Stimulated activated CD4-positive, alpha-beta T cell treated with anti-CD3 and anti-CD28 coated beads, Interleukin-12 subunit alpha, Interleukin-12 subunit beta, amount 100 ng/mL, for 24 hours (primary cell): ENCODE measurements at places on chromosomes 4 and X.

DNA sequence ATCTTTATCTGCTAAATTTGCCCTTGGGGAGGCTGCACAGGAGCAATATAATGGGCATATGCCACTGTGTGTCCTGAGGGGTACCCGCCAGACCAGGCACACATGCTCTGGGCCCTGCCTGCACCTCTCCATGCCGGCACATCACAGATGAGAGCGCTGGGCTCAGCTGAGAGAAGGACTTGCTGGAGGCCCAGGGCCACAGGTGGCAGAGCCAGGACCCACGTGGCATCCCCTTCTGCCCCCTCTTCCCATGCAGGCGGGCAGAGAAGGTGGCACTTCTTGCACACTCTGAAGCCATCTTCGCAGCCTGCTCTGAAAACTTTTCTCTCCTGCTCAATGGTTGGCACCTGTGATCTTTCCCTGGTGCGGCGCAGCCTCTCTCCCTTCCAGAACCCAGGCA lies 20.1 kb downstream of the CPZ start:
- DNase-seq = no peak

DNA sequence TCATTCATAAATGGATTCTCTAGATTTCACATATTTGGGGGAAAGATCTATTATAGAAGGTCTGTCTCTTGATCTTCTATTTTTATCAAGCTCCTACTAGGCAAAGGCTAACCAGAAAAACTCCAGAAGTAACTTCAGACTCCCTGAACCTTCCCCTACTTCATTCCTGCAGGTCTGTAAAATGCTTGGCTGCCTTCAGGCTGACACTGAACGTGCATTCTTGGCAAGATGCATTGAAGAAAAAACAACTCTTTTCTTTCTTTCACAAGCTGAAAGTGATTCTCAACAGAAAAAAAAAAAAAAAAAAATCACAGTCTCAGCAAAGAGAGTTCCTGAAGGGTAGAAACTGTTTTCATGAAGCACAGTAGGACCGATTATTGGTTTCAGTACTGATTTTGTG lies 12.7 kb downstream of the OPHN1 start:
- no peak for DNase-seq

DNA sequence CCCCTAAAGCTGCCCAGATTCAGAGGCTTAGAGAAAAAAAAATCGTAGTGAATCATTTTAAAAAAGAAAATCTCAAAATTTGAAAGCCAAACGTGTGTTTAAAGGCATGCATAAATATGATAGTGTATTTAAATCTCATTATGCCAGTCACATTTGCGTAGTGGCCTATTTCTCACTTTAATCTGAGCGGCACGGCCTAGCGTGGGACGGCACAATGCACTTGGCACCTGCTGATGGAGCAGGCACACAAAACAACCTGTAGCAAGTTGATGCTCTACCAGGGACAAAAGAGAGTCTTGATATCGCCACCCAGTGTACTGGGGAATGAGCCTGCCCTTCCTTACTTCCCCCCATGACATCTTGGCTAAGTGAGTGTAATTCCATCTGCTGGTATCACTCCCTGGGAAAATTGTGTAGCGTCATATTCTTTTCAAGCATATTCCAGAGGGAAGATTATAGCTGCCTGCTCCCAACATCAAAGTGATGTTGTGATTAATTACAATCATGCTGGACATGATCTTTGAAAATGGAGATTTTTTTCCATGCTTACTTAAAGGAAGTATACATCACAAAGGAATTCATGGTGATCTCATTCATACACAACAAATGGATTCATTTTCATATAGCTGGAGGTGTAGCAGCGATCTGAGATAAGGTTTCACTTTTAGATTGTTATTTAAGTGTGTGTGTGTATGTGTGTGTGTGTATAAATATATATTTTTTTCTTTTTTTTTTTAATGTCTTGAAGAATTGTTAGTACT lies 138.8 kb downstream of the DCTD start:
- no peak for DNase-seq

GRCh38 chr4:87865960-87866598 lies 33.3 kb downstream of the MEPE start:
- DNase-seq = no peak

- no peak for DNase-seq
These were observed 618.1 kb upstream of the GRIA3 start for GRCh38 chrX:122565952-122566351.

DNA sequence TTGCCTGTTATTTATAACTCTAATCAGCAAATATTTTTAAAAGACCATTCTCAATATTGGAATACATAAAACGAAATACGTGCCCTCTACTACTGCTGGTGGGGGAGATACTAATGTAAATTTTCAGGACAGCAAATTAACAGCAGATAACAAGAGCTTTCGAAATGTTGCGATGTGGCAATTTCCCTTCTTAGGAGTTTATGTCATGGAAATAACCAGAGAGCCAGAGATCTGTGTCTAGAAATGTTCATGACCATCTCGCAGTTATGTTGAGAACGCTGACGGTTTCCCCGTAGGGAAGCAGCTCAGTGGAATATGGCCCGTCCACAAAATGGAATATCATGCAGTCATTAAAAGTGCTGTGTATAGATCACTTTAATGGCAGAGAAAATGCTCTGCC lies 238.4 kb upstream of the PSAPL1 start:
- DNase-seq = no peak

- no peak for DNase-seq
These were observed 1090.7 kb downstream of the FAT4 start for GRCh38 chr4:126405369-126405982.

GRCh38 chr4:169341490-169341889 lies 70.7 kb upstream of the SH3RF1 start:
- no peak for DNase-seq

DNA sequence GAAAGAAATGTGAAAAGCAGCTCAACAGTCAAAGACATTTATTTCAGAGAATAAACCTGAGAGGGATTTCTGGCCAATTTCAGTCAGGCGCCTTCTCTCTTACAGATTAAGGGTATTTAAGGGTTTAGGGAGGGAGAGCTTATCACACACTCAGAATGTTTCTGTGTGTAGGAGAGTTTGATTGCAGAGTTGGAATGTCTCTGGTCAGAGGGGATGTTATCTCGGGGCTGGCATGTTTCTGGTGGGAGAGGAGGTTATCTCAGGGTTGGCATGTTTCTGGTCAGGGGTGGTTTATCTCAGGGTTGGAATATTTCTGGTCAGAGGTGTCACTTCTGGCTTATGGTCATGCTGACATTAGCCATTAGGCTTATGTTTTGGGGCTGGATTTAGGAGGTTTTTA lies 1920.5 kb upstream of the PCDH7 start:
- DNase-seq = no peak

GRCh38 chrX:73977542-73978169 lies 326.3 kb upstream of the ZCCHC13 start:
- DNase-seq = no peak

GRCh38 chrX:109487640-109488039 lies 5.8 kb upstream of the GUCY2F start:
- DNase-seq = no peak

DNA sequence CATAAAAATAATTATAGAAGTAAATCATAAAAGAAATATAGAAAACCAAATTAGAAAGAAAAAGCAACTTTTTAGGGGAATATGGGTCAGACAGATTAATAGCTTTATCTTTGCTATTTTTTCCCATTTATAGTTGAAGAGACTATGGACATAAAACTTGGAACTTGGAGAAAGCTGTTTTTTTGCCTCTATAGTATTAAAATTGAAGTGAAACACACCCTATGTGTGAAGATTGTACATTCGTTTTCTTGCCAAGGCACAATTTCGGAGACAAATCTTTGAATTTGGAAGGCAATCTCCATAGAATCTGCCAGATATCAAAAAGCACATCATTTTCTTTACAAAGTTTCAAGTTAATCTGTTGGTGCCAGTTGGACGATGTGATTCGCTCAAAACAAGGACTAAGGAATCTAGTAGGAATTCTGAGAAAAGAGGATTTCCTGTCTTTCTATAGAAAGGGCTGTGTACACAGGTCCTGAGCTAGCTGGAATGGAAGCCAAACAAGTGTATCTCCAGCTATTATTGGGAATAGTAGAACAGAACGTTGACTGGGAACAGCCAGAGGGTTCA lies 156.3 kb downstream of the SLC7A11 start:
- no peak for DNase-seq

DNA sequence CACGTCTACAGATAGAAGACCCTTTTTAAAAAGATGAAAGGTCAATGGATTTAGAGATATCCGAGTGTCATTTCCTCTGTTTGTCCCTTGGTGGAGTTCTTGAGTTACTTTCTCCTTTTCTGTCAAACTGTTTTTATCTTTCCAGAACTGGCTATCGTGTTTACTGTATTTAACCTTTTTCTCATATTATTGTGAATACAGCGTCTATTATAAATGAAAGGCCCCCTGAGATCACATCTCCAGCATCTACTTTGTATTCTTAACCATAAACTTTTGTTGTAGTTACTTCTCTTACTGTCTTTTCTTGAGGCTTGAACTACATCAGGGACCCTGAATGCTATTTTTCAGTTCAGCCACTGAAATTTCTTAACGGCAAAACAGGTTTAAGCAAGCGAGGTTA lies 4.0 kb upstream of the PCDH7 start:
- DNase-seq = no peak

DNA sequence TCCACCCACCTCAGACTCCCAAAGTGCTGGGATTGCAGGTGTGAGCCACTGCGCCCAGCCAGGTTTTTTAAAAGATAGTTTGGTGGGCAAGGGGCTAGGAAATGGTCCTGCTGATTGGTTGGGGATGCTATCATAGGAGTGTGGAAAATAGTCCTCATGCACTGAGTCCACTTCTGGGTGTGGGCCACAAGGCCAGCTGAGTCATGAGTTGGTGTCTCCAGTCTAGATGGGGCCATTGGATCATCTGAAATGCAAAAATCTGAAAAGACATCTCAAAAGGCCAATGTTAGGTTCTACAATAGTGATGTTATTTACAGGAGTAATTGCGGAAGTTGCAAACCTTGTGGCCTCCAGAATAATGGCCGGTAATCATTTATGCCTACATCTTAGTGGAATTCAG lies 221.1 kb downstream of the ZNF674 start:
- no peak for DNase-seq

- DNase-seq = no peak
These were observed 25.1 kb downstream of the UGDH start for GRCh38 chr4:39502019-39502663.

DNA sequence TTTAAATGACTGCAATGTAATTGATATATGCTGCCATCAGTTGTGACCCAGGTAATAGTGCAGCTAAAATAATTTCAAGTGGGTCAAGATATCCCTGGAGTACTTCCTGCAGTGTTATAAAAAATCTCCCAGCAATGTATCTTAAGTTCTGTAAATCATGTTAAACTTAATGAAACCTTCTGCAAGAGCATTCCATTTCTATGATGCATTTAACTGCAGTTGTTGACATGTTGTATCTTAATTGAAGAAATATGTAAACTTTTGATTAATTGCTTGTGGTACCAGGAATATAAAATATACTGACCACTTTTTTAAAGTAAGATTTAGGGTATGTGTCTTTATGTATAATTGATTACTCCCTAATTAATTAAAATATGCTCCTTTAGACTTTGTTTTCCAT lies 213.6 kb downstream of the AFF2 start:
- DNase-seq = no peak

DNA sequence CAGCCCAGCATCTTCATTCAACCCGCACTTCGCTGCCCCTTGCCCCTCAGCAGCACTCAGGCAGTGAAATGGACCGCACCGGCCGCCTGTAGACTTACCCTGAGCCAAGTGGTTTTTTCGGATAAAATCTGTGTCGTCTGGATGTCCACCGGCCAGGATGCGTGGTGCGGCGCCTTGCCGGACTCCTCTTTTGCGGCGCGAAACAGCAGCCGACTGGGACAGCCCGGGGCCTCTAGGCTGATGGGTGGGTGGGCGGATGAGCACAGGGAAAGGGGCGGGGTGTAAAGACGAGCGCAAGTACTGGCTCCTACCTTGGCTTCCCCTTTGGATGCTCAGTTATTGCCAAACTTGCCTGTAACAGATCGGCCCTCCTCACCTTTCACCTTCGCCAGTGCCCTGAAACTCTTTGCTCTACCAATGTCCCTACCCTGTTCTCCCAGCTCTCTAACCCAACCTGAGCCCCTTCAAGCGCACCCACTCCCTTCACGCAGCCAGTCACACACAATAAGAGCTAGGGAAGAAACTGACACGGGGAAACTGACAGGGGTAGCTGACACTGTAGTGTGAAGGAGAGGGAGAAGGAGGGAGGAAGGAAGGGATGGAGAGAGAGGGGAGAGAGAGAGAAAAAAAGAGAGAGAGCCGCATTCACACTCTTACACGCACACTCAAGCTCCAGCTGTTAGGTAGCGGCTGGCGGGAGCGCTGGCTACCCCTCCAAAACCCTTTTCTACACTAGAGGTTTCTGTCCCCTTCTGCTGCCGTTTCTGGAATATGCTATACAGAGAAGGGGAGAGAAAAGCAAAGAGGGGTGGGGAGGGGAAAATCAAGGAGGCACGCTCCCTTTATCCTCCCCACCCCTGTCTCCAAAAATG lies 559 bp downstream of the TRPC5 start:
- DNase-seq = no peak

DNA sequence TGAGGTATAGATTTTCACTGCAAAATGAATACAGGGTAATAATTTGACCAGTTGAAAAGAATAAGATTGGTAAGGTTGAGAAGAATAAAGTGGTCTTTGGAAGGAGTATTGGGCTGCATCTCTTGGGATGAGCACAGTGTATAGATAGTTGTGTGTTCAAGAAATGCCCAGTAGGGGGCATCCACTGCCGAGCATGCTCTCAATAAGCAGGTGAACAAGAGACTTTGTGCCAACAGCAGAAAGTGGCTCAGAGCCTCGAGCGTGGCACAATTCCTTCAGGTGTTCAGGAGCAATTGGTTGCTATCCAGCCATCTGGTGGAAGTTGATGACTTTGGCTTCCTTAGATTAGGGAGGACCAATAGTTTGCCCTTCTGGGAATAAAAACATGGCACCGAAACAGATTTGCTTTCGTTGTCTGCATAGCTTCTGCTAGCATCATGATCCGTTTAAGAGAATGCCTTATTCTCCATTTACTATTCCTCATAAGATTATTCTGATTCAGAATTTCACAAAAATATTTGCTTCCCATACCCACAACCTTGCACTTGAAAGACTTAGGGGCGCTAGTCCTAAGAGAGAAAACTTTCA lies 258.1 kb upstream of the NEIL3 start:
- DNase-seq = no peak

- DNase-seq = no peak
These were observed 560.4 kb downstream of the ANKRD50 start for GRCh38 chr4:124152132-124152531.

DNA sequence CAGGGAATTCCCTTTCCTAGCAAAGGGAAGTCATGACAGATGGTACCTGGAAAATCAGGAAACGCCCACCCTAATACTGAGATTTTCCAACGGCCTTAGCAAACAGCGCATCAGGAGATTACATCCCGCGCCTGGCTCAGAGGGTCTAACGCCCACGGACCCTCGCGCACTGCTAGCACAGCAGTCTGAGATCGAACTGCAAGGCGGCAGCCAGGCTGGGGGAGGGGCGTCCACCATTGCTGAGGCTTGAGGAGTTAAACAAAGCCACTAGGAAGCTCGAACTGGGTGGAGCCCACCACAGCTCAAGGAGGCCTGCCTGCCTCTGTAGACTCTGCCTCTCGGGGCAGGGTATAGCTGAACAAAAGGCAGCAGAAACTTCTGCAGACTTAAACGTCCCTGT lies 507.7 kb downstream of the ZIC3 start:
- DNase-seq = no peak
